ENCODE measurements at places on chromosomes 5 and 9. TPM values are rescaled to one million over a fixed set of nuclear protein-coding genes. Genes with fewer than 3 reads are reported as not detected.

OR4F3 gene
- total RNA-seq: not detected

DNA sequence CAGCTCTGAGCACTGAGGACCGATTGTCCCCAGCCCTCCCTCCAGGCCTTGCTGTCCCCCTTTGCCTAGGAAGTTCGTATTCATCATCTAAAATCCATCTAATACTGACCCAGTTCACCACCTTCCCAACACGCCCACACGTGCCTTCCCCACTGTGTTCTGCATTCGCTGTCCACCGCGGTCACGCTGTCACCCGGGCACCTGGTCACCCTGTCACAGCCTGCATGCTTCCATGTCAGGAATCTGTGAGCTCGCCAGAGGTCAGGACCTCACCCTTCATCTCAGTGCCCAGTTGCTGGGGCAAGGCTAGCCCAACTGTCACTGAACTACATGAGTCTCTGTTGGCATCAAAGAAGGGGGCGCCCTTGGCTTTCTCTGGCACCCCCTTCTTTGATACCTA is 82.9 kb upstream of the RUFY1 start:
- no peak for DNase-seq

DNA sequence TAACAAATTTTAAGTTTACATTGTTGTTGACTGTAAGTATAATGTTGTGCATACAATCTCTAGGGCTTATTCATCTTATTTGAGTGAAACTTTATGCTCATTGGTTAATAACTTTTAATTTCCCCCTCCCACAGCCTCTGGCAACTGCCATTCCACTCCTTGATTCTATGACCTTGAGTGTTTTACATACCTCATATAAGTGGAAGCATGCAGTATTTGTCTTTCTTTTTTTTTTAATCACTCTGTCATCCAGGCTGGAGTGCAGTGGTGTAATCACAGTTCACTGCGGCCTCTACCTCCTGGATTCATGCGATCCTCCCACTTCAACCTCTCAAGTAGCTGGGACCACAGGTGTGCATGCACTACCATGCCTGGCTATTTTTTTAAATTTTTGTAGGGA is 83.9 kb downstream of the KCTD16 start:
- no peak for DNase-seq

GRCh38 chr9:127450243-127450760 is 904 bp downstream of the RPL12 start:
- DNase-seq: no peak

- DNase-seq: no peak
Observed at GRCh38 chr5:154782326-154782725, 27.1 kb downstream of the LARP1 start.

DNA sequence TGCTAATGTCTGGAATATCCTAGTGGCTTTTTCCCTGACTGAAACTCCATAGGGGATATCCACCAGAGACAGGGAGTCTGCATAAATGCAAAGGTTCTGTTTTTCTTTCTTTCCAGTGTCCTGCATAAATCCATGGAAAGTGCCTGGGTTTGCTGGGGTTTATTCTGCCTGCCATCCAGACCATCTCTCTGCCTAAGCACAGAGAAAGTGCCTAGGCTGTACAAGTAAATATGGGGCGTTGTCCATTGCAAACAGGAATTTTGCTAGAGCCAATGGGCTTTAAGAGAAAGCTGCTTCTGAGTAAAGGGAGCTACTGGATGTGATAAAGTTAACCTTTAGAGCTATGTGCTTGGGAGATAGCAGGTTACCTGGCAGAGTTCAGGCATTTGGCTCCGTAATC is 407.5 kb downstream of the AGTPBP1 start:
- no peak for DNase-seq

FOXD4L6 gene
- total RNA-seq: not detected

DNA sequence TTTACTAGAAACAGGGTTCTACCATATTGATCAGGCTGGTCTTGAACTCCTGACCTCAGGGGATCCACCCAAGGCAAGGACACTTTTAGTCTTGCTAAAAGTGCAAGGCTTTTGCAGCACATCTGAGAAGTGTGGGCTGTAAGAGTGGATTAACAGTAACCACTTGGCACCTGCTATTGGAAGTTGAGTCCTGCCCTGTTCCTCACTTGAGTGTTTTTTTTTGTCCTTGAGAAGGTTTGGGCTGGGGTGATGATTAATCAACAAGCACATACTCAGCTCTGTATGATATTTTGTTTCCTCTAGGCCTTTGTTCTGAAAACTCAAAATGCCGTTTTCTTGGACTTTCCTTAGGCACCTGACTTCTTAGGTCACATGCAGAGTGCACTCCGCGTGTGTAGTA is 37.4 kb downstream of the SNX30 start:
- no peak for DNase-seq

DNA sequence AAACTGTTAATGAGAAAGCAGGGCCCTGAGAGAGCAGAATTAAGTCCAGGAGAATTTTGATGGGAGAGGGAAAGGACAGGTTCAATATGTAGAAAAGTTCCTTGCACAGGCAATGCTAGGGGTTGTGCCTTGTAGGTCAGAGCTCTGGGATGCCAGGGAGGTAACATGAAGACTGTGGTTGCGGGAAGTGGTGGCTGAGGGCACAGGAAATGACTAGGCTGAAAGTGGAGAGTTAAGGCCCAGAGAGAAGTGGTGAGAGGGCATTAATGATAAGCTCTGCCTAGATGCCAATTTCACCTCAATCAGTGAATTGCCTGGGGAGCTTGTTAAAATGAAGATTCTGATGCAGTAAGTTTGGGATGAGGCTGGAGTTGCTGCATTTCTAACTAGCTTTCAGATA is 31.5 kb upstream of the PPP3R2 start:
- peak; percentile 17 for DNase-seq

DNA sequence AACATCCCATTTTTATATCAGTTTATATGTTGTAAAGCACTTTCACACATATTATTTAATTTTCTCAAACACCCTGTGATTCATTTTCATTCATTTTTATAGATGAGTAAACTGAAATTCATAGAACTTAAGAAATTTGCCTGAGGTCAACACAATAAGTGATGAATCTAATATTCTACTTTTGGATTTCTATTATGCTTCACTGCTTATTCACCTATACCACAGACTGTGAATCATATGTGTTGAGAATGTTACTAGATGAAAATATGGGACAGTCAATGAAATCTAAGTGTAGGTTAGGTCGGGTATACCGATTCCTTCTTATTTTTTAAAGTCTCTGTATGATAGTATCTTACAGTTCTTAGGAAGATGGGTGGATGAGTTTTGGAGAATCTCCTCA is 24.8 kb downstream of the CDC37L1 start:
- DNase-seq: no peak

DNA sequence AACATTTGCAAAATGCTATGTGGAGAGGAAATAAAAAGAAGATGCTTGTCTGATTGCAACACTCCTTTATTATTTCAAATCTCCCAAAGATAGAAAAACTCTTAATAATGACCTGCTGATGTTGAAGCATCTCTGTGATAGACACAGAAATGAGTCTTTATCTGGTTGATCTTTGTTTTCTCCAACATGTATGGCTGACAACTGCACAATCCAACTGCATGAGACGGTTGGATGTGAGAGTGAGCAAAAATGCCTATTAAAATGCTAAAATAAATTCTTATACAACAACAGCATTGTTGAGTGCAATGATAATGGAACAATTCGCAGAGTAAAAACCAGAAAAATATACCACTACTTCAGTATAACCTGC is 7.5 kb upstream of the IZUMO3 start:
- DNase-seq: no peak

DOCK8 gene
- total RNA-seq: 370 TPM

GRCh38 chr5:167557359-167557758 is 734.1 kb upstream of the WWC1 start:
- DNase-seq: no peak

CFAP77 gene
- not detected for total RNA-seq

CD14 gene
- total RNA-seq: 0.38 TPM

CTNNA1 gene
- total RNA-seq: 90.5 TPM

GRCh38 chr5:72166070-72166979 is 59.0 kb downstream of the MAP1B start:
- DNase-seq: no peak

IGFBPL1 gene
- total RNA-seq: not detected

SLC46A2 gene
- total RNA-seq: not detected

GRCh38 chr9:90142580-90142979 is 500.0 kb downstream of the DIRAS2 start:
- peak; percentile 49 for DNase-seq
